ENCODE measurements at places on chromosomes 2 and 18.

- DNase-seq: no peak
These were observed 20.0 kb upstream of the PTPN2 start for GRCh38 chr18:12904012-12904516.

GRCh38 chr2:36982467-36982866 lies 16.1 kb upstream of the STRN start:
- no peak for DNase-seq

DNA sequence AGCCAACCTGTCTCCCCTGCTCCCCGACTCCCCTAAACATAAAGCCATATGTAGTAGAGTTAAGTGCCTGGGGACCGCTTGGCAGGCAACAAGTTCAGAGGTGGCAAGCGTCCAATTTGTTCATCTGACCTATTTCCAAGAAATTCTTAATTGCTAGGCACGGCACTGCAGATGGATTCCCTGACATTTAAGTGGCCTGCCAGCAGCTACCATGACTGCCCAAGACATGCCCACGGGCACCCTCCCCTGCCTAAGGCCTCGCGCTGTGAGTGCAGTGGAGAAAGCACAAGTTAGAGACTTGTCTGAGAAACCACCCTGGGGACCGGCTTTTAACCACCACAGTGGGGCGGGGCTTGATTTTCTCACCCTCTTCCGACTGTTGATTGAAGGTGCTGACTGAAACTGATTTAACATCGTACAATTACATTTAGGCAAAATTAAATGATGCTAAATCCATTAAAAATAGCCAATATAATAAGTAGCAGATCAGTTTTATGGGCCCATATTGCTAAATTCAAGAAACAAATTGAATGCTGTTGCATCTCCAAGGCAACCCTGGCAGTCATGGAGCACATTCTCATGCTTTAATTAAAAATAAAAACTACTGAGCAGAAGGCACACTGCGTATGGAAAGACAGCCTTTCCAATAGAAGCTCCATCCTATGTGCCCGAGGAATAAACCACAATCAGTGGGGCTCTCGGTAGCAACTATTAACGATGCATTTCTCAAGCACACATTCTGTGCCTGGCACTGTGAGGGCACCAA lies 163.6 kb upstream of the ACAA2 start:
- no peak for DNase-seq

DNA sequence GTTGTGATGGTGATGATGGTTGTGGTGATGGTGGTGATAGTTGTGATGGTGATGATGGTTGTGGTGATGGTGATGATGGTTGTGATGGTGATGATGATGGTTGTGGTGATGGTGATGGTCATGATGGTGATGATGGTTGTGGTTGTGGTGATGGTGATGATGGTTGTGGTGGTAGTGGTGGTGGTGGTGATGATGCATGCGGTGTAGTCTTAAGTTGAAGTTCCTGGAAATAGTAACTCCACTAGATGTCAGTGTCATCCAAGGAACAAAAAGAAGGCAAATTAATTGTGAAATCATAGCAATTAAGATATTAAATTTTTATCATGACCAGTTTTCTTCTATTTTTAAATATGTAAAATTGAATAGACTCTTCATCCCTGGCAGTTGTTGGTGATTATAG lies 309.2 kb downstream of the AGAP1 start:
- DNase-seq: no peak

- peak; percentile 81 for DNase-seq
These were observed 5.7 kb downstream of the RAMP1 start for GRCh38 chr2:237864940-237865622.

DNA sequence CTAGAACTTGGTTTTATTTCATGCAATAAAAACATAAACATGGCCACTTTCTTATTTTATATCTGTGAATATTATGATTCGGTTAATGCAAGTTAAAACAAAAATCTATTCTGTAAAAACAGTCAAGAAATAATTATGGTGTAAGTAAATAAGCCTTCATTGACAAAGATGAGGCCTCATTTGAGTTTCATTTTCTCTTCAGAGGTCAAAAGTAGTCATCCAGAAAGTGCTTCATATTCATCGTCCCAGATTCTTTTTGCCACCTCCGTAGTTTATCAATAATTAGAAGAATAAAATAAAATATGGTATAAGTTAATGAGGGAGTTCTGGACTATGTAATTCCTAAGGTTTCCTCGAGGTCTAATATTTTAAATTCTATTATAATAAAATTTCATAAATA lies 19.4 kb upstream of the HNRNPA3 start:
- DNase-seq: no peak

DNA sequence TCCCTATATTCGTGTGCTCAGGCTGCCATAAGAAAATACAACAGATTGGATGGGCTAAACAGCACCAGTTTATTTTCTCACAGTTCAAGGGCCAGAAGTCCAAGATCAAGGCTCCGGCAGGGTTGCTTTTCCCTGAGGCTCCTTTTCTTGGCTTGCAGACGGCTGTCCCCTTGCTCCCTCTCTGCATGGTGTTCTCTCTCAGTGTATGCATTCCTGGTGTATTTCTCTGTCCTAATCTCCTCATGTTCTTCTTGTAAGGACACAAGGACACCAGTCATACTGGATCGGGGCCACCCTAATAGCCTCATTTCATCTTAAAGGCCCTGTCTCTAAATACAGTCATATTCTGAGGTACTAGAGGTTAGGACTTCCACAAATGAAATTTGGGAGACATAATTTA lies 62.6 kb upstream of the SLC16A14 start:
- DNase-seq: no peak

DNA sequence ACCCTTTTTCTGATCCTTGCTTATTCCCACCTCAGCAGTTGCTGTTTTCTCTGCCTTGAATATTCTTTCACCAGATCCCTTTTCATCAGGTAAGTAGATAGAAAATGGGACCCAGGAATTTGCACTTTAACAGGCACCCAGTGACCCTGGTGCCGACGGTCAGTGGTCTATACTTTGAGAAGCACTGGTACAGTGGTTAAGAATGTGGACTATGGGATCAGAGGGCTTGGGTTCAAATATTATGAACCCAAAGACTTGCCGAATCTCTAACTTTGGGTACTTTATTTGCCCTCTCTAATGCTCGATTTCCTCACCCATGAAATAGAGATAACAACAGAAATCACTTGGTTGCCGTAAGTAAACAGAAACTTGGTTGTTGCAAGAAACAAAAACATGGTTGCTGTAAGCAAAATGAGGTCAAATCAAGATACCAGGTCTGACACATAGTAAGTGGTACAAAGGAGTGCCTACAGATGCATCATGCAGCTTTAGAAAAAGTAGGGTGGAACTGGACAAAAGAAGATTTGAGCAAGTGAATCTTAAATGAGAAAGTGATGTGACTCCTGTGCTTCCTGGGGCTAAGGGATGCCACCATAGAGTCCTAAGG lies 69.5 kb upstream of the GLS start:
- no peak for DNase-seq

DNA sequence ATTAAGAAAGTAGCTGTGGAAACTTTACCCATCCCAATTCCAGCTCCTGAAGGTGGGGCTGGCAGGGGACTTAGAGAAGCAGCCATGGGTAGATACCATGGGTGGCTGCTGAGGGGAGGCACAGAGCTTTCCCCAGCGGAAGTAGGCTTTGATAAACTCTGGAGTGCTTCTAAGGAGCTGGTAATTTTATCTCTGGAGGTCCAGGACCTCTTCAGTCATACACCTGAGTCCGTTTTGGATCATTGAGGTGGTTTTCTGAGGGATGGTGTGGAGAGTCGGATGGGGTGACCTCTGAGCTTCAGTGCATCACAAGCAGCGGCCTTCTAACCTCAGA lies 36.7 kb upstream of the BMP10 start:
- no peak for DNase-seq

- DNase-seq: no peak
These were observed 82.5 kb downstream of the TGFA start for GRCh38 chr2:70471129-70471528.

DNA sequence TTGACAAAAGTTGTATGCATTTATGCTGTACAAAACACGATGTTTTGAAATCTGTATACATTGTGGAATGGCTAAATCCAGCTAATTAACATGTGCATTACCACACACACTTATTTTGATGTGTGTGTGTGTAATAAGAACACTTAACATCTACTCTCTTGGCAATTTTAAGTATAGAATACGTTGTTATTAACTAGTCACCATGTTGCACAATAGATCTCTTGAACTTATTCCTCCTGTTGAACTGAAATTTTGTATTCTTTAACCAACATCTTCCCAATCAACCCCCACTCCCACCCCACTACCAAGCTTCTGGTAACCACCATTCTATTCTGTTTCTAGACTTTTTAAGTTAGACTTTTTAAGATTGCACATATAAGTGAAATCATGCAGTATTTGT lies 16.3 kb upstream of the SP3 start:
- no peak for DNase-seq

DNA sequence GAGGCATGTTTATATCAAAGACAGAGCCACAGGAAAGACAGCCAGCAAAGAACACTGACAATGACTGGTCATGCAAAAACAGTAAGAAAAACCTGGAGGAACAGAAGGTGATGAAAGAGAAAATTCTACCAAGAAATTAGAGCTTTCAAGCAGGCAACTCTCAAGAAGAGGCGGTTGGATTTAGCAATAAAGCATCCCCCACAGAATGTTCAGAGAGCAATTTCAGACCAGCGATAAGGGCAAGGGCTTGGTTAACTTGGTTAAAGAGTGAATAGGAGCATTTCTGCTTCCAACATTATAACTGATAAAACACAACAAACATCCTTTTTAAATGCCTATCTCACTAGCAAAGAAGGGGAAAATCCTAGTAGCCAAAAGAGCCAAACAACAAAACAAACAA lies 68.0 kb upstream of the NCKAP5 start:
- no peak for DNase-seq

DNA sequence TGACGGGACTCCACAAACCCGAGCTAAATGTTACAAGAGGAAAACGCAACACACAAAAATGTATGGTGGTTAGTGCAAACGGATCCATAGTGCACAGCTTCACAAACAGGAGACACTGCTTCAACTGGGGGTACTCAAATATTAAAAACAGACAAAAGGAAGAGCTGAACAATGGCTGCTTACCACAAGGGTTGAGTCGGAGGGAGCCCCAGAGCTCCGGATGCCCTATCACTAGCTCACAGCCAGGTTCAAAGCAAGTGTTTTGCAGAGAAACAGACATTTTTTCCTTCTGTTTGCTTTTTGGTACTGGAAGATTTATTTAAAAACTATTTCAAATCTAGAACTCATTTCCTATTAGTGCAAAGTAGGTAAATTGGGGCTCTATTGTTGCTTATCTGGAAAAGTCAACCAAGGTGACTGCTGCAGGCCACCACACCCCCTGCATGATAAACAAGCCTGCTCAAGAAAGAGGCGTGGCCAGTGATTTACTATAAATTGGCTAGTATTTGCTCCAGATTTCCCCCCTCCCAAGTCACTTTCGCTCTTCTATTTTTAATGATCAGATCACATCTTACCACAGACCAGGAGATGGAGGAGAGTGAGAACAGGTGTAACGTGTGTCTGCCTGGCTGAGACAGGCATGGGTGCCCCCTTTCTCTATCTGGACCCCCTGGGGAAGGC lies 46.5 kb downstream of the ZAP70 start:
- no peak for DNase-seq

DNA sequence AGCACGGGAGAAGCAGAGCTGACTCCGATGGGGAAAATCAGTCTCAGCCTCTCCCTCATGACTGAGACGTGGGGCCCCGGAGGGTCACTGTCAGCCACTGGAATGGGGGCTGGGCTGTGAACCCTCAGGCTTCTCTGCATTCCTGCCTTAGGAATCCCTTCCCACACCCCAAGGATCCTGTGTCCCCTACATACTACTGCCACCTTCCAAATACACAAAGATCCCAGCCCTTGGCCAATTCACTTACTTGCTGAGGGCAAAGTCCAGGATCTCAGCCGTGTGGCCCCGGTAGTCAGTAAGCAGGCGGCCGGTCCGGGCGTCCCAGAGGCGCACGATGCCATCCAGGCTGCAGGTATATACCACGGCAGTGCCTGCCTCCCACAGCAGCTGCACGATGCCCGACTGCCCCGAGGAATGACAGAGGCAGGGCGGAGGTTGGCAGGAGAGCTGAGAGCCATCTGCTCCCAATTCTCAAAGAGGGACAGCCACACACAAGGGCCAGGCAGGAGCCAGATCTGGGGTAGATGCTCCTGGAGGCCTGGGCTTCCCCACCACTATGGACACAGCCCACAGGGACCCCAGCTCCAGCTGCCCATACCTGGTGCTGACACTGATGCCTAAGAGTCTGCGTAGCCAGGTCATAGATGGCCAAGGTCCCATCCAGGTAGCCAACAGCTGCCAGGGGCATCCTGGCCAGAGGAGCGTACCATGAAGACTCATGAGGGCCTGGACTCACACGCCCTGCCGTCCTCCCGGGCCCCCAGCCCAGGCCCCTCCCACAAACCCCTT lies 4.2 kb downstream of the GPBAR1 start:
- DNase-seq: no peak

DNA sequence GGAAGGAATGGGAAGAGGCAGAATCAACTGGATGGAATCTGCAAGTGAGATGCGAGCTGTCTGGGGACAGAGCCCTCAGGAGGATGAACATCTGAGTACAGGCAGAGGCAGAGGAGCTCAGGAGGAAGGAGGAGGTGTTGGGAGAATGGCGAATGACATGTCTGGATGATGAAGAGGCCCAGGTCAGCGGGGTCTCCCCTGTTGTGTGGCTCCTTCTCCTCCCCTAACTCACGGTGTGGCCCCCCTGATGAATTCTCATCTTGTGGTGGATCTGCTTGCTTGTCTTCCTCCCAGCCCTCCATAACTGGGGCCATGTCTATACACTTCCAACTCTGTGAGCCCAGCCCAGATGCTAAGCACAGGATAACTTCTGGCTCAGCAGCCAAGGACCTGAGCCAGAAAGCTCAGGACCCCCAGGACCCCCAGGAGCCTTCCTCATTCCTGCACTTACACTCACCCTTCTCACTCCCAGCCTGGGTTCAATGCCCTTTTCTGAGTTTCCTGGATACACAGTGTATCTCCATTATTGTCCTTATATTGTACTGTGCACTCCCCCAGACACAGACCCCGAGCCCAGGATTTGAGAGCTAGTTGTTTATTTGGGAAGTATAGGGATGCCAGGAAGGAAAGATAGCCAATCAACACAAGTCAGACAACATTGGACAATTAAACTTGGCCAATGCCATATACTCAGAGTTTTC lies 678.6 kb upstream of the HS6ST1 start:
- no peak for DNase-seq

- no peak for DNase-seq
These were observed 3.0 kb downstream of the SPATA3 start for GRCh38 chr2:230998882-230999281.

GRCh38 chr2:172806493-172806892 lies 70.8 kb downstream of the RAPGEF4 start:
- DNase-seq: no peak

GRCh38 chr2:231181860-231182512 lies 16.4 kb upstream of the ARMC9 start:
- DNase-seq: peak; percentile 80

- DNase-seq: no peak
These were observed 22.6 kb upstream of the CYP1B1 start for GRCh38 chr2:38098421-38099098.

DNA sequence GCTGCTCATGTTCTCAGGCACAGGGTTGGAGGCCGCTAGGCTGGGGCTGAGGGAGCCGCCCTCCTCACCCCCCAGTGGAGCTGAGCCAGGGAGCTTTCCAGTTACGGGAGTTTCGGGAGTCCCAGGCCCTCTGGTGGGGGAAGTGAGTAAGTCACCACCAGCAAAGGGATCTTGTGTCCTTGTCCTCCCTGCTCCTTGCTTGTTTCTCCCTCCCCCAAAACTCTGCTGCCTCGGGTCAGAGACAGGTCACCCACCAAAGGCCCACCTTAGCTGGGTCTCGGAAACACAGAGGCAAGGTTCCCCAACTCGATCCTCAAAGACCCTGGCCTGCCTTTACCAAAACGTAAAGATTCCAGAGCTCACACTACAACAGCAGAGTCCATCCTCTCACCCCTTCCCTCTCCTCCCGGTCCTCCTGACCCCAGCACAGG lies 60.5 kb upstream of the POMC start:
- peak; percentile 76 for DNase-seq
